SJSA1 (cell line): ENCODE measurements at places on chromosomes 6 and 20.

- DNase-seq: peak; percentile 32
Measured at GRCh38 chr6:21935561-21936028, 342.0 kb downstream of the SOX4 start.

- DNase-seq: no peak
Measured at GRCh38 chr6:38192011-38192410, 372.5 kb downstream of the ZFAND3 start.

DNA sequence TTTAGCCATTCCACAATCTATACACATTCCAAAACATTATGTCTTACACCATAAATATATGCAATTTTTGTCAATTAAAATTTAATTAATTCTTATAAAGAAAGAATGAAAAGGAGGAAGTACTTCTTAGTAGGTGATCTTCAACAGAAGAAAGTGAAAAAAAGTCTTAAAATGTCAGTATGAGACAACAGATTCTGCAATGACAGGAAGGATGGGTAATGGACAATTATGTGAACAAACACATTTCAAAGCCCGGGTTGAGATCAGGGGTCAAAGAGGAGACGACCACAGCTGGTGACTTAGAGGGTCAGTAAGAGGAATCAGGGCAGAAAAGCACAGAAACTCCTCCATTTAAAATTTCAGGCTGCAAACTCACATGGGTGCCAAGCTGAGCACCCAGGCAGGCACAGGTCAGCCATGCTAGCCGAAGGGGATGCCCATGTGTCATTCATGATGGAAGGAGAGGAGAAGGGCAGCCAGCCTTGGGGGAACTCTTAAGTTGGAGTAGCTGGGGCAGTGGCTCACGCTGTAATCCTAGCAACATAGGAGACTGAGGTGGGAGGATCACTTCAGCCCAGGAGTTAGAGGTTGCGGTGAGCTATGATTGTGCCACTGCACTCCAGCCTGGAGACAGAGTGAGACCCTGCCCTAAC lies 11.0 kb downstream of the VSX1 start:
- no peak for DNase-seq

- no peak for DNase-seq
Measured at GRCh38 chr6:148677594-148678476, 69.0 kb upstream of the UST start.

- no peak for DNase-seq
Measured at GRCh38 chr6:21476112-21476511, 117.4 kb upstream of the SOX4 start.

- DNase-seq: no peak
Measured at GRCh38 chr6:7143476-7143974, 35.8 kb downstream of the RREB1 start.

DNA sequence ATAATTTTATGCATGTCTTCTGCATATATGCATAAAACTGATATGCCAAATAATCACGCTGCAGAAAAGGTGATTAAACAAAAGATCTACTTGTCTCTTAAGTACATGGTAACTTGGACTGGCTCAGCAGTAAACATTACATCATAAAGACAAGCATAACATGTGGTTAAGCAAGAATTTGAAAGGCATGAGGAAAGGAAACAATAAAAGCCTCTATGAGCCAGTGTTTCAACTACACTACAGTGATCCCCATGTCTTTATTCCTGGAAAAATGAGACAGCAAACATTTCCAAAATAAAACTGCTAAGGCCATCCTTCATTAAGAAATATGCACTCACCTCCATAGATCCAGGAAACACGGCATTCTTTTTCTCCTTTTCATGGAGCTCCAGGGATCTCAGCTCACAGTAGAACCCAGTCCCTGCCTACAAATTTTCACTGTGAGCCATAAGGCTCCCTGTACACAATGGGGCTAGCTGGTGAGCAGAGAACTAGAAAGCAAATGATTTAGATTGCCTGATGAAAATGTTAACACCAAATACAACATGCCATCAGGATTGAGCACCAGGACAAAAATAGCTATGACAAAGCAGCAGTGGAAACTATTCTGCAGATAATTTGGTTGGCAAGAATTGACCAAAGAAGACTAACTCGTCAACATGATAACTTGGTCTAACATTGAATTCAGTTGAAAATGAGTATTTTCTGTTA lies 156.1 kb downstream of the COL21A1 start:
- DNase-seq: no peak

DNA sequence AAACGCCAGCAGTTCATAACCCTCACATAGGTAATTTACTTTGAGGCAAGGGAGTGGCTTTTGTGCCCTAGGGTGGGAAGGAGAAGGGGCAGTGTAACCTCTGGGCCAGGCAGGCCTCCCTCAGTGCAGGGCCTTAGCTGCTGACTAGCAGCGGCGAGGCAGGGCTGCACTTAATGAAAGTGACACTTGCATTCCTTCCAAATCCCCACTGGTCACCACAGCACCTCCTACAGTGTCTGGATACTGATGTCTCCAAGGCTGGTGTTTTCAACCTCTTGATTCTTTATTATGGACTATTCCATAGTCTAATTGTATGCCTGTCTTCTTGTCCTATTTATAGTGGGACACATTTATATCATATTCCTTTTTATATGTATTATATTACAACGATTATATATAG lies 152.7 kb downstream of the LY86 start:
- no peak for DNase-seq

DNA sequence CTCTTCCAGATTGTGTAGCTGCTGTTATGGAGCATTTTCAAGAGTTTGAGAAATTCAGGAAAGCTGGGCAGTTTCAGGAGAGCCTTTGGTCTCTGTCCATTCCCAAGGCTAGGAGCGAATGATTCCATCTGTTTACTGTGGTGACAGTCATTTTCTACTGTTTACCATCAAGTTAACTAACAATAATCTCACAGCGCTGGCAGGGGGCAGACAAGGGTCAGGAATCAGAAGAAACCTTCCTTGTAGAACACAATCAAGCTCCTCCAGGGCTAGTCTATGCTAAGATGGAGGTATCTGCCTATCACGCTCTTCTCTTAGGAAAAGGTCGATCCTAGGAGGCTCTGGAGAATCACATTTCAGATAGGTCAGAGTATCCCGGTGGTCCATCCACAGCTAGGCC lies 293.9 kb downstream of the KIF16B start:
- no peak for DNase-seq
